ENCODE measurements at places on chromosomes 12 and 14.

GRCh38 chr12:59859171-59859510 lies 263.3 kb downstream of the SLC16A7 start:
- no peak for DNase-seq

GRCh38 chr12:94010307-94010706 lies 138.1 kb upstream of the PLXNC1 start:
- DNase-seq, result no peak

- DNase-seq, result no peak
These were observed 45.1 kb downstream of the AKAP6 start for GRCh38 chr14:32374155-32374554.

DNA sequence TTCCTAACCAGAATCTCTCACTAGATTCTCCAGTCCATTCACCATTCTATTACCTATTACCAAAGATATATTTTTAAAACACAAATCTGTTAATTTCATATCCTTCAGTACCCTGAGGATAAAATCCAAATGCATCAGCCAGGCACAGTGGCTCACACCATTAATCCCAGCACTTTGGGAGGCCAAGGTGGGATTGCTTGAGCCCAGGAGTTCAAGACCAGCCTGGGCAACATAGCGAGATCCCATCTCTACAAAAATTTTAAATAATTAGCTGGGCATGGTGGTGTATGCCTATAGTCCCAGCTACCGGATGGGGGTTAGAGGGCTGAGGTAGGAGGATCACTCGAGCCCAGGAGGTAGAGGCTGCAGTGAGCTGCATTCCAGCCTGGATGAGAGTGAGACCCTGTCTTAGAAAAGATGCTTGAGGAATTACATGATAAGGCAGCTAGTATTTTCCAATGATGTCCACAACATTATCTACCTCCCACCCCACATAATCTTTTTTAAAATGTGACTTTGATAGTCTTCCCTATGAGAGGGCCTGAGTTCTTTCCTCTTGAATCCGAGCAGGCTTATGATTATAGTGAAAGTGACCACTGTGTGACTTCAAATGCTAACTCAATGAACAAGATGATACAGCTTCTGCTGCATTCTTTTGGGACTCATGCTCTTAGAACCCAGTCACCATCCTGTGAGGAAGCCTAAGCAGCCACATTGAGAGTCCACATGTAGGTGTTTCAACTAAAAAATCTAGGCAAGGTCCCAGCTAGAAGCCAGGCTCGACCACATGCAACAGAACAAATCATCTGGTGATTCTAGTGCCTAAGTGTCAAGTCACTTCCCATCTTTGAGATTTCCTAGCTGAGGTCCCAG lies 18.0 kb downstream of the HECTD1 start:
- DNase-seq, result no peak

DNA sequence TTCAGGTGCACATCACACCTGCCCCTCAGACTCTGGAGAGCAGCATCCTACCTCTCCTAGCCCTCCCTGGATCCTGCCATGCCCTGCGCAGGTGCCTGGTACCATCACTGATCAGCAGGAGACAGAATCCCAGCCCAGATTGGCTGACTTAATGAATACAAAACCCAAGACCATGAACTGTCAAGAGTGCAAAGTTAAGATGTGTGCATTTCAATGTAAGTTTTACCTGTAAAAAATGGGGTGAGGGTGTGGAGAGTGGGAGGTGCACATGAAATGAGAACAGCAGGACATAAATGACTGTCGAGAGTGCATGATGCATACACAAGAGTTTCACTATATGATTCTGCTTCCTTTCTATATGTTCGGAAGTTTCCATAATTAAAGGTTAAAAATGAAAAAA lies 57.9 kb upstream of the GPR68 start:
- no peak for DNase-seq

GRCh38 chr12:48779869-48780268 lies 9.0 kb downstream of the ADCY6 start:
- DNase-seq, result no peak

GRCh38 chr12:93663006-93663728 lies 14.0 kb upstream of the CRADD start:
- DNase-seq, result no peak

GRCh38 chr14:96118391-96118790 lies 79.2 kb downstream of the C14orf132 start:
- no peak for DNase-seq

- DNase-seq, result no peak
These were observed 130.3 kb downstream of the PTPN11 start for GRCh38 chr12:112549031-112549430.

GRCh38 chr12:106696681-106697417 lies 77.6 kb upstream of the RIC8B start:
- no peak for DNase-seq

DNA sequence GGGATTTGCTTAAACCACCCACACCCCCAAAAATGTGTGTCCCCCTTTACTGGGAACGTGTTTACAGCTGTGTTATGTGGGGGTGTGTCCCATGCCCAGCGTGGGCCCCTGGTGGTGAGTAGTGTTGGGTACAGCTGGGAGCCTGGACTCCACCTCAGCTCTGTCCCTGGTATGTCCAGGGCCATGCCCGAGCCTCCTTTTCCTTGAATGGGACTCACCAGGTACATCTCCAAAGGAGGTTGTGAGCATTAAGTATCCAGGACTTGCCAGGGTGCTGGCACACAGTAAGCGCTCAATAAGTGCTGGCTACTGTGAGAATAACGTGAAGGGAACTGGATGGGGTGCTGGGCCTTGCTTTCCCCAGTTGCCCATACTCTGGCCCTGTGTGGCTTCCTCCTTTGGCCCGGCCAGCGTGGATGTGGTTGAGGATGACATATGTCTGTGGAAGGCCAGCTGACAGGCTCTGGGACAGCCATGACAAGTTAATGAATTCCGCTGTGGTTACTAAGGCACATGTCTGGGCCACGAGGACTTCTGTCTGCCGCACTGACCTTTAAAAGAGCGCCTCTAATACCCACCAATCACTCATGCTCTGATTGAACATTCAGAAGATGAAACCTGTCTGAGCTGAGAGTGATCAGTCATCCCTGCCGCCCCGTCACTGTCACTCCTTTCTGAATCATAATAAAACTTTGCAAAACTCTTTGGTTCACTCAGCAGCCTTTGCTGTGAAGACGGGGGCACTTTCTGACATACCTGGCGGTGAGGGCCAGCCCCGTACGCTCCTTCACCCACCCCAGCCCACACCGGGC lies 74.7 kb downstream of the DIO3 start:
- no peak for DNase-seq

GRCh38 chr12:48832321-48833060 lies 14.2 kb downstream of the CACNB3 start:
- no peak for DNase-seq

DNA sequence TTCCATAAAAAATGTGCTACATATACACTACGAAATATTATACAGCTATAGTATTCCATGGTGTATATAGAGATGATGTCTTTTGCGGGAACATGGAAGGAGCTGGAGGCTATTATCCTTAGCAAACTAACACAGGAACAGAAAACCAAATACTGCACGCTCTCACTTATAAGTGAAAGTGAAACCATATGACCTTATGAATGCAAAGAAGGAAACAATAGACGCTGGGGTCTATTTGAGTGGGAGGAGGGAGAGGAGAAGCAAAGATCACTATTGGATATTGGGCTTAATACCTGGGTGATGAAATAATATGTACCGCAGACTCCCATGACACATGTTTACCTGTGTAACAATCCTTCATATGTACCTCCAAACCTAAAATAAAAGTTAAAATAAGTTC lies 142.8 kb downstream of the LRFN5 start:
- no peak for DNase-seq

GRCh38 chr14:80117876-80118275 lies 93.4 kb downstream of the DIO2 start:
- DNase-seq, result no peak

- no peak for DNase-seq
These were observed 94.3 kb downstream of the RFLNA start for GRCh38 chr12:124389138-124389724.

- DNase-seq, result no peak
These were observed 125.2 kb downstream of the MGST1 start for GRCh38 chr12:16472631-16473030.

DNA sequence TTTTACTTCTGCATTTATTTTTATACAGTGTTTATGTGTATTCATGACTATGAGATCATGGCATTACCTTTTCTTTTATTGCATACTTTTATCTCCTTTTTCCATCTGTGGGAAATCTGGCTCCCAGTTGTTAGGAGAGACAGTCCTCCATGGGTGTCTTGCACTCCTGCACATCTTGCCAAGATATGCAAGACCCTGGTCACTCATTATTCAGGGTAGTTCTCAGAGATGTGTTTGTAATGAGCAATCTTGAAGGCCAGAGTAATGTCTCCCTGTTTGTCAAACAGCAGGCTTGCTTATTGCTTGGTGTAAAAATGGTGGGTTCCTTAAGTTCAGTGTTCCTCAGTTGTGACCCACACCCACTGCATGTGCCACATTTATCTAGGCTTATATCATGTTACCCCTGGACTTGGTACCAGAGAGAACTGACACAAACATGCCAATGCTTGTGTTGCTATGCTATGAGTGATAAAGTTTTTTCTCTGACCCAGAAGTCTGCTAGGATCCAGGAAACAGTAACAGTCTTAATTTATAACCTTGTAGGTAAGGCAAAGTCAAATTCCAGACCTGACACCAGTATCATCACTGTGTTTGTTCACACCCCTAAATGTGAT lies 36.8 kb downstream of the PPHLN1 start:
- no peak for DNase-seq

DNA sequence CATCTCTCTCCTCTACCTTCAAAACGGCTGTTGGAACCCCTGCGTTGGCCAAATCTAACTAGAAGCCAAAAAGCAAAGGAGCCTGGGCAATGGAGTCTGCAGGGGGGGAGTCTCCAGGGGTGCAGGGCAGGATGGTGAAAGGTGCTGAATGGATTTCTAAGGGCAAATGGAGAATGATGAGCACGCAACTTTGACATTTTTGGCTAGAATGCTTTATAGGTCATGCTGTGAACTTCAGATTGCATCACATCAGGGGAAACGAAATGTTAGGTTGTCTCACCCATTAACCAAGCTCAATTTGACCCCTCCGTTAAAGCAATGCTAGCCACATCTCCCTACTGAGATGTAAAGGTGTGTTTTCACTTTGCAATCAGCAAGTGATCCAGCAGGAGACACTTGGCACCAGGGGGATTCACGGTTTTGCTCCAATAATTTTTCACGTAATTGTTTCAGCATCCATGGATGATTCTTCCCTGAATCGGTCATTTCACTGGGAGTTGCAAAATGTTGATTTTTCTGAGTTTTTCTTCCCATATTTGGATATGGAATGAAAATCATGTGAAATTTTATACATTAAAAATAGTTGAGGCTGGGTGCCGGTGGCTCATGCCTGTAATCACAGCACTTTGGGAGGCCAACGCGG lies 78.0 kb upstream of the MDM1 start:
- no peak for DNase-seq

- no peak for DNase-seq
These were observed 589.0 kb upstream of the SEL1L start for GRCh38 chr14:82122655-82123054.

- no peak for DNase-seq
These were observed 110.9 kb downstream of the ALG10B start for GRCh38 chr12:38427442-38427841.

DNA sequence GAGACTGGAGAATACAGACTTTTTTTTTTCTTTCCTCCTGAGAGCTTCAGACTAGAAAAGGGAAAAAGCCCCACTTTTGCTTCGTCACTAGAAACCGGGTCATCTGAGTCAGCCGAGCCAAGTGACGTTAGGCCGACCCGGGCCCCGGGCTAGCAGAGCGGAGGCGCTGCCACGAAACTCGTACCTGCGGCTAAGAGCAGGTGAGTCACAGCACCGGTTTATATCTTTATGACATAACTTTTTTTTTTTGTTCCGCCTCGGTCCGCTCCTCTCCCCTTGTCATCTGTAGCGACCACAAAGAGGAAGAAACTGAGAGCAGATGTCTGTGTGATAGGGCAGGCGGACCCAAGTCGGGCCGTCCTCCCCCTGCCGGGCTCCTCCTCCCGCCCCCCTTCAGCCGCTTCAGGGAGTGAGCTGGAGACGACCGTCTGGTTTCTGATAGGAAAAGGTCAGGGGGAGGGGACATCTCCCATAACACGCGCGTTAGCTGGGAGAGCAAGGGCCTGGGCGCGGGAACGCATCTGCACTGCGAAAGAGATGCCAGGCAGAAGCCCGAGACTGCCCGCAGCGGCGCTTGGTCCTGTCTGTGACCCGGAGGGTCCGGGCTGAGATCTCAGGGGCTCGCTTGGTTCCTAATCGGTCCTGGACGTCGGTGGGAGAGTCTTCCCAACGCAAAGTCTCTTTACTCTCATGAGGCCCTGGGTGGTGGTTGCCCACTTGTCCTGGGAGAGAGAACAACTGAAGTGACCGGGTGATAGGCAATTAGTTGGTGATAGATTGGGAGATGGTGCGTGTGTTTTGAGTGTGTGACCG lies 586 bp downstream of the TTC6 start:
- DNase-seq, result no peak

DNA sequence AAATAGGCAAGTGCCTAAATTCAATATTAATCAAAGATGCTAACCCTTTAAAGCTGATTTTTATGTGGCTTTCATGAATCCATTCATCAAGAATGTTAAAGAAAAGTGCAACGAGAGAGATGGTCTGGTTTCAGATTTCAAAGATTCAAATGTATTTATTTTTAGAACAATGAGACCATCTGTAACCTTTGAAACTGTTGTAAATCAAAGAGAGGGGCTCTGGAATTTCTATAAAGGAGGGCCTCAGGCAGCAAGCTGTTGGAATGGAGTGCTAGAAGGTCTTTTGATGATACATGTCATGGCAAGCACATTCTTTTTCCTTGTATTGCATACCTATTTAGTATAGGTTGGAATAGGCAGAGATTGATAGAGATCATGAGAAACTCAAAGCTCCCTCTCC lies 433.0 kb downstream of the LRIG3 start:
- DNase-seq, result no peak

GRCh38 chr12:116400636-116401372 lies 123.3 kb upstream of the MED13L start:
- no peak for DNase-seq

DNA sequence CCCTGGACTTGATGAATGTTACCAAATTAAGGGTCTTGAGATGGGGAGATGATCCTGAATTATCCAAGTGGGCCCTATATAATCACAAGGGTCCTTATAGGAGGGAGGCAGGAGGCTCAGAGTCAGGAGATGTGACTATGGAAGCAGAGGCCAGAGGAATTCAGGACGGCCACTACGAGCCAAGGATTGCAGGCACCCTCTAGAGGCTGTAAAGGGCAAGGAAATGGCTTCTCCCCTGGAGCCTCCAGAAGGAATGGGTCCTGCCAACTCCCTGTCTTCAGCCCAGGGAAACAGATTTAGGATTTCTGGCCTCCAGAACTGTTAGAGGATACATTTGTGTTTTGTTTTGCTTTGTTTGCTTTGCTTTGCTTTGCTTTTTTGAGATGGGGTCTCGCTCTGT lies 8.8 kb downstream of the BDKRB1 start:
- DNase-seq, result no peak

DNA sequence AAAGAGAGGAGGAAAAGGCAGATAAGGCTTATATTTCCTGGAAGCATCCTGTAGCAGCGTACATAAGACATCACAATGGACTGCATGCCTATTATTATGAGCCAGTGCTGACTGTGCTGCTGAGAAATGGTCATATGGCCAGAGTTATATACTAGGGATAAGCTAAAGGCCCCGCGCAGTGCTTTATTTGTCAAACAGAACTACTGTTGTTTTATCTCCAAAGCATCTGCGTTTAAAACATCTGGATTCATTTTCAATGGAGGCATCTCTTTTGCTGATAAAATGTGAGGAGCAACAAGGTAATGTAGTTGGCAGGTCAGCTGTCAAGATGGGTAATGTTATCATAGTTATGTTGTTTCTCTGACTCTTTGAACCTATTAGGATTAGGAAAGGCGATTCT lies 28.0 kb upstream of the LMNTD1 start:
- no peak for DNase-seq

- DNase-seq, result no peak
These were observed 32.3 kb downstream of the NINJ2 start for GRCh38 chr12:630656-631632.
